ENCODE measurements at places on chromosomes 16 and 17.

DNA sequence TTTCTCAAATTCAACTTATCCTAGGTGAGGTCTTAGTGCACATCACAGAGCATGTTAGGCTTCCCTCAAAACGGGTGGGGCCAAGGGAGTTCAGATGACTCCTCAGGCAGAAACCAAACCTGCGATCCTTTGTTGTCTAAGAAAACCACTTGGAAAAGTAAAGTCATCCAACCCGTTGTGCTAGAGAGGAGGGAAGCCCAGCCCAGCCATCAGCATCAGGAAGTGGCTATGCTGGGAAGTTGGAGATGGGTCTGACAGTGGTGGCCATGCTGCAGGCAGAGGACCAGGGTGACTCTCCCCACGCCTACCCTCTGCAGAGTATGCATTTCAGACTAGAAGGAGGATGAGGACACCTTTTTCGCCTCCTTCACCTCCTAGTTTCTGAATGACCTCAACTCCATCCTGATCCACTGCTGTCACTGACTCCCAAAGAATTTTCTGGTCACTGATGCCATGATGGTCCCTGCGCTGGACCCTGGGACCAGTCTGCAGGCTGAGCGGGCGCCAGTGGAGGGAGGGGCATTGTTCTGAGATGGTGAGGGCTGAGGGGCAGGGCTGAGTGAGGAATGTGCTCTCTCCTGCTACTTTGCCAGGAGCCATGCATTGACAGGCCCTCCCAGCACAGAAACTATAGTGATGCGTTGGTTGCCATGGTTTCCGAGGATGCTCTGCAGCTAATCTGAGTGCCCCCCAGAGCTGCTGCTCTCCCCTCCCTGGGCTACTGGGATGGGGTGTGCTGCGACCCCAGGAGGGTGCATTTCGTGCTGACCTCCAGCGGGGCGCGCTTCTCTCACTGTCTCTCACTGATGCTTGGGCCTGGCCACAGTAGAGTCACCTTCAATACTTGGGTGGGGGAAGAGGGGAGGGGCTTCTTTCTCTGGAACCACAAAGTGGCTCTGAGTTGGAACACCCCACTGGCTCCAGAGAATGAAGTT is 20.4 kb downstream of the ALOX12B start:
- H3K4me3 ChIP-seq, result no peak overlapping the region
- peaks cover 6% of the 10 kb centered on the region for H3K4me1 ChIP-seq
- H3K36me3 ChIP-seq, result no peaks in the 10 kb centered on the region
- no peak overlapping the region for H3K27ac ChIP-seq
- peaks cover 37% of the 10 kb centered on the region for H3K27me3 ChIP-seq
- no peak for DNase-seq

- DNase-seq, result no peak
- no peaks in the 10 kb centered on the region for H3K36me3 ChIP-seq
- H3K4me1 ChIP-seq, result peaks cover 25% of the 10 kb centered on the region
These were observed 559.3 kb downstream of the MAF start for GRCh38 chr16:79041206-79041605.

DNA sequence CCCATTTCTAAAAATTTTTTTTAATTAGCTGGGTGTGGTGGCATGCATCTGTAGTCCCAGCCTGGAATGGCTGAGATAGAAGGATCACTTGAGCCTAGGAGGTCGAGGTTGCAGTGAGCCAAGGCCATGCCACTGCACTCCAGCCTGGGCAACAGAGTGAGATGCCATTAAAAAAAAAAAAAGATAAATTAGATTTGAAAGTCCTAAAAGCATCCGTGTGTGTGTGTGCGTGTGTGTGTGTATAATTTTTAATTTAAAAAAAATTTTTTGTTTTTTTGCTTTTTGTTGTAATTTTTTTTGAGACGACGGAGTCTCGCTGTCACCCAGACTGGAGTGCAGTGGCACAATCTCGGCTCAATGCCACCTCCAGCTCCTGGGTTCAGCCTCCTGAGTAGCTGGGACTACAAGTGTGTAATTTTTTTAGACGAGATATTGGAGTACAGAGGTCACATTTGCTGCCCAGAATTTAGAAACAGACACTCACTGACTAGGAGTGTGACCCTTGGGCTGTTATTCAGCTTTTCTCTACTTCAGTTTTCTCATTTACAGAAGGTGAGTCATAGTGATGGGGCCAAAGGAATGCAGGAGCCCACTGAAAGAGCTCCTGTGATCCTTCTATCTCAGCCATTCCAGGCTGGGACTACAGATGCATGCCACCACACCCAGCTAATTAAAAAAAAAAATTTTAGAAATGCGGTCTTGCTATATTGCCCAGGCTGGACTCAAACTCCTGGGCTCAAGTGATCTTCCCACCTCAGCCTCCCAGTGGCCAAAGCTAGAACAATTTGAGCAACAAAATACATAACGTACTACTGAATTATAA is 25.5 kb upstream of the TBX4 start:
- peaks cover 38% of the 10 kb centered on the region for H3K27me3 ChIP-seq
- no peak for DNase-seq
- no peaks in the 10 kb centered on the region for H3K4me1 ChIP-seq

DNA sequence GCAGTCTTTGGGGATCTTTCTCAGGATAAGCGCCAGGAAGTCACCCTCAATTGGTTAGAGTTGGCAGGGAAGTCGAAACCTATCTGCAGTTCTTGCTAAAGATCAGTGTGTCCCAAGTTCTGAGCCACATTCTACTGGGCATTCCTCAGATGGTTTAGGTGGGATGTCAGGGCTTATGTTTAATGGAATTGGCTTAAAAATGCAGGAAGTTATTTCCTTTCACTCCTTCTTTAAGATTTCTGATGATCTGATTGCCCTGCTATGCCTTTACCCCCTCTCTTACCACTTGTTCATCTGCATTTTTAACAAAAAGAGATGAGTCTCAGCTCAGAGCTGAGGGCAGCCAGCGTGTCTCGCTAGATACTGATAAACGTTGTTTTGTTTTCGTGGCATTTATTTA is 30.8 kb downstream of the FOXL1 start:
- no peak overlapping the region for H3K4me3 ChIP-seq
- H3K27me3 ChIP-seq, result peaks cover 62% of the 10 kb centered on the region
- no peak overlapping the region for H3K27ac ChIP-seq
- no peaks in the 10 kb centered on the region for H3K36me3 ChIP-seq
- peaks cover 11% of the 10 kb centered on the region for H3K4me1 ChIP-seq

GRCh38 chr16:11748404-11749254 is 6.0 kb upstream of the TXNDC11 start:
- no peak overlapping the region for H3K4me3 ChIP-seq
- H3K36me3 ChIP-seq, result peaks cover 51% of the 10 kb centered on the region
- no peak overlapping the region for H3K27ac ChIP-seq
- peaks cover 7% of the 10 kb centered on the region for H3K4me1 ChIP-seq
- no peak for DNase-seq
- H3K27me3 ChIP-seq, result no peaks in the 10 kb centered on the region

DNA sequence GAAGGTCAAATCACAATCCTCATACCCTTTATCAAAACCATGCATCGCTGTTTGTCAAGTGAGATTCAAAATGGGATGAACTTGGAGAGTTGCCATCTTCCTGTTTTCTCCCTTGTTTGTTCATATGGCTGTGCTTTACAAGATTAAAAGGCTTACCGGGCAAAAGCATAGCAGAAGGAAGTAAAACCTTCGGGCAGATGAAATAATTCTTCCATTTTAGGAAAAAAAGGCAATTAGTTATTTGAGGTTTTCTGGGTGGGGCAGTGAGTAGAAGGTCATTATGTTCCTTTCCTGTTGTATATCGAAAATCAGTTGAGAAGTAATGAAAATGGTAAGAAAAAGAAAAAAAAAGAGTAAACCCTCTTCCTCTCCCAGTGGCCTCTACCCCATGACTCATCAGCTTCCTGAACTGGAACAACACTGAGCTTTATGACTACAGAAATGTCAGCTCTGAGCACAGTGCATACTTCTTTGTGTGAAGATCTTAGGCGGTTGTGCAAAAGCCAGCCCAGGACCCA is 369.2 kb downstream of the CDH13 start:
- no peak overlapping the region for H3K4me3 ChIP-seq
- no peaks in the 10 kb centered on the region for H3K36me3 ChIP-seq

- DNase-seq, result no peak
- peaks cover 2% of the 10 kb centered on the region for H3K36me3 ChIP-seq
- no peaks in the 10 kb centered on the region for H3K27me3 ChIP-seq
- peaks cover 5% of the 10 kb centered on the region for H3K4me1 ChIP-seq
These were observed 92.2 kb downstream of the TUBD1 start for GRCh38 chr17:59800530-59800942.

DNA sequence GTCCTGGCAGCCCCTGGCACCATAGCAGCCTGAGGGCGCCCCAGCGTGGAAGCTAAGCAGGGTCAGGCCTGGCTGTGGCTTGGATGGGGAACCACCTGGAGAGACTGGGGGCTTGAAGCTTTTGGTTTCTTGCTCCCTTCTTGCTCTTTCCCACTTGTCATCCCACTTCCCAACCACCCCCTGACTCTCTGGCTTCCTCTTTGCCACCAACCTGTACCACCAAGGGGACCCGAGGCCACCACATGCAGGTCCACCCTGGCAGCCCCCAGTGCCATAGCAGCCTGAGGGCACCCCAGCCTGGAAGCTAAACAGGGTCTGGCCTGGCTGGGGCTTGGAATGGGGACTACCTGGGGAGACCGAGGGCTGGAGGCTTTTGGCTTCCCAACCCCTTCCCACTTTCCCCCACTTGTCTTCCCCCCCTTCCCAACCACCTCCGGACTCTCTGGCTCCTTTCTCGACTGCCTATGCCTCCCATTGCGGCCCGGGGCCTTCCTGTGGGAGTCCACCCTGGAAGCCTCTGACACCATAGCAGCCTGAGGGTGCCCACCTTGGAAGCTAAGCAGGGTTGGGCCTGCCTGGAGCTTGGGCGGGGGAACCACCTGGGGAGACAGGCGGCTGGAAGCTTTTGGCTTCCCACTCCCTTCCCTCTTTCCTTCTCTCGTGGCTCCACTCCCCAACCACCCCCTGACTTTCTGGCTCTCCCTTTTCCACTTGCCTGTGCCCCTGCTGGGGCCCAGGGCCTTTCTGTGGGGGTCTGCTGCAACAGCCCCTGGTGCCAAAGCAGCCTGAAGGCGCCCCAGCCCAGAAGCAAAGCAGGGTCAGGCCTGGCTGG is 2294.4 kb downstream of the TP53TG3F start:
- H3K27ac ChIP-seq, result no peak overlapping the region
- H3K4me3 ChIP-seq, result no peak overlapping the region
- H3K36me3 ChIP-seq, result no peaks in the 10 kb centered on the region
- DNase-seq, result no peak

GRCh38 chr17:49285716-49286115 is 55.1 kb upstream of the PHOSPHO1 start:
- no peak overlapping the region for H3K27ac ChIP-seq
- no peak overlapping the region for H3K4me3 ChIP-seq
- peaks cover 4% of the 10 kb centered on the region for H3K36me3 ChIP-seq
- no peak for DNase-seq
- H3K4me1 ChIP-seq, result no peaks in the 10 kb centered on the region
- peaks cover 8% of the 10 kb centered on the region for H3K27me3 ChIP-seq
